Femur (tissue), 1 donor: ENCODE measurements at places on chromosomes 11 and 22.
A peak's percentile ranks its signal among the peaks of the same experiment; 100 is the strongest.

DNA sequence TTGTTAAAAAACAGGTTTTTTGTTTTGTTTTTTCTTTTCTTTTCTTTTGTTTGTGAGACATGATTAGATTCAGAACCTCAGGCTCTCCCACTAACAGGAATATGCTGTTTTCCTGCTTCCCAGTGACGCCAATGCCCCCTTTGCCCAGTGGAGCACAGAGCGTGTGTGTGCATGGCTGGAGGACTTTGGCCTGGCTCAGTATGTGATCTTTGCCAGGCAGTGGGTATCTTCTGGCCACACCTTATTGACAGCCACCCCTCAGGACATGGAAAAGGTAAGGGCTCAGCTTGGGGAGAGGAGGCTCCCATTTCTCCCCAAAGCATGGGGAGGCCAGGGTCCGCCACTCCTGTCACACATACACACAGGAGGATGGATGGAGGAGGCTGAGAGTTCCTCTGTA, 25.0 kb downstream of the CYB5R2 start:
- DNase-seq: no peak

GRCh38 chr11:130369141-130369691, 54.5 kb upstream of the ZBTB44 start:
- DNase-seq: peak; percentile 61

DNA sequence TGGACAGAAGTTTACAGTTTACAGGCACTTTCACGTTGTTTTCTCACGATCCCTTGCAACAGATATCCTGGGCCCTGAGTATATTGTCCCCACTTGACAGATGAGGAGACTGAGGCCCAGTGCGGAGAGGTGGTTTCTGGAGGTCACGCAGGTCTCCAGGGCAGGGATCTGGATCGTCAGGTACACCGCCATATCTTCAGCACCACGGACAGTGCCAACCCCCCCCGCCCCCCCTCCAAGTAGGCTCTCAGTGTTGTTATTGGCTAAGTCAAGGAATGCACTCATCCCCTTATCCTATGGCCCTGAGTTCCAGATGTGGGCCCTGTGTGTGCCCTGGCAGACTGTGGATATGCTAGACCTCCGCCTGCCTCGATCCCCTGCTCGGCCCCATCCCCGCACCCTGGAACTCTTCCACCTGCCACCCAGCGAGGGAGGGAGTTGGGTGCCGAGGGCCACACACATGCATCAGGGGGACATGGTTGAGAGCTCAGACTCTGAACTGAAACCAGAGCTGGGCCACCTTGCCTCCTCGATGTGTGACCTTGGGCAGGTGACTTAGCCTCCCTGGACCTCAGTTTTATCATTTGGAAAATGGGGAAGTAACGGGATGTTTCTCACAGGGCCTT, 37.5 kb downstream of the MPPED1 start:
- DNase-seq: no peak

- DNase-seq: peak; percentile 4
These were observed 103.3 kb upstream of the PARVA start for GRCh38 chr11:12274056-12274455.

- DNase-seq: no peak
These were observed 130.4 kb downstream of the TBC1D22A start for GRCh38 chr22:46892866-46893265.

DNA sequence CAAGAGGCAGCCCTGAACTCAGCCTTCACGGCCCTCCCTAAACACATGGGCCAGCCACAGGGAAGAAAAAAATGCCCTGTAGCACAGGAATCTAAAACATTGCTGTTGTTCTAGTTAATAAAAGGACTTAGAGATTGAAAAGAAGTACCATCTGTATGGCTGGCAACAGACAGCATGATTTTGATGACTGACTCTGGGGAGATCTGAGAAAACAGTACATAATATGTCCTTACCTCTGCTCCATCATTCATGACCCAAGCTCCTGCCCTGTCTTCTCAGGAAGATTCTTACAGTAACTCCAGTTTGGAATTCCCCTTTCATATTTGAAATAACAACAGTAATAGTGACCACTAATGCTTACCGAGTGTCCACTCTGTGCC, 244.2 kb downstream of the ETS1 start:
- no peak for DNase-seq

DNA sequence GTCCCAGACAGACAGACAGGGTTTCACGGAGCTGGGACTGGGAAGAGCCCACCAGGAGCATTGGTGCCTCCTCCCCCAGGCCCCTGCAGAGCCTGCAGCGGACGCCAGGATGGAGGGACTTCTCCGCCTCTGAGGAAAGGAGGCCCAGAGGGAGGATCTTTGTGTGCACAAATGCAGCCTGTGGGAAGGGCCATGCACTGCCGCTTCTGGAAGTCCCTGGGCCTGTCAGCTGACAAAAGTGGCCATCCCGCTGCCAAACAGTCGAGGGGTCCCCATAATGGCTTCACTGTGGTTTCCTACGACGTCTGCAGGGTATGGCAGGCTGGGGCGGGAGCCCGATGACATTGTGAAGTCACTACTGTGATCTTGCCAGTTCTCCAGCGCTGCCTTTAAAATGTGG, 73.8 kb downstream of the TP53I11 start:
- DNase-seq: no peak

GRCh38 chr22:37823134-37823985, at the start of gene GALR3:
Gene GALR3, plus strand, starts transcription at chr22:37823382. Its CDS starts 25 bp downstream, at chr22:37823407.
- DNase-seq: no peak

DNA sequence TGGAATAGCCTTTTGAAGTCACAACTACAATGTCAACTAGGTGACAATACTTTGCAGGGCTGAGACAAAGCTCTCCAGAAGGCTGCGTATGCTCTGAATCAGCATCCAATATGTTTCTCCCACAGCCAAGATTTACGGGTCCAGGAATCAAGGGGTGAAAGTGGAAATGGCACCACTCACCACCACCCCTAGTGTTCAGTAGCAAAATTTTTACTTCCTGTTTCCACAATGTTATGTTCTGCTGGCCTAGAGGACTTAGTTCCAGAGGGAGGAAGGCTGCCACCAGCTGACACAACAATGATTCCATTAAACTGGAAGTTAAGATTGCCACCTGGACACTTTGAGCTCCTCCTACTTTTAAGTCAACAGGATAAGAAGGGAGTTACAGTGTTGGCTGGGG, 68.5 kb upstream of the MPEG1 start:
- no peak for DNase-seq

DNA sequence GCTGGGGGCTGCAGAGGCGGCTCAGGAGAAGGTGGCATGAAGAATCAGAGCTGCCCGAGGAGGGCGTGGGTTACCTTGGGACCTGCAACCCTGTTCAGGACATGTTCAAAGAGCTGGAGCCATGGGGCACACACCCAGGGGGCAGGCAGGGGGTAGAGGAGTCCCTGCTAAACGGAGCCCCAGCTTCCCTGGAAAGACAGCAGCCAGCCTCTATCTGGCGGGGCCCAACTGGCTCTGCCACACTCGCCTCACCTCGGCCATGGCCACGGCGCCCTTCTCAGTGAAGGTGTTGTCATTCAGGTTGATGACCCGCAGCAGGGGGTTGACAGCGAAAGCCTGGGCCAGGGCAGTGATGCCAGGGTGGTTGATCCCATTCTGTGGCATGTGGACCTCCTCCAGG, 17.0 kb upstream of the CHADL start:
- DNase-seq: no peak

GRCh38 chr11:11027288-11027687, 169.4 kb upstream of the ZBED5 start:
- DNase-seq: no peak

GRCh38 chr11:45502226-45502545, 163.2 kb downstream of the CHST1 start:
- DNase-seq: no peak

DNA sequence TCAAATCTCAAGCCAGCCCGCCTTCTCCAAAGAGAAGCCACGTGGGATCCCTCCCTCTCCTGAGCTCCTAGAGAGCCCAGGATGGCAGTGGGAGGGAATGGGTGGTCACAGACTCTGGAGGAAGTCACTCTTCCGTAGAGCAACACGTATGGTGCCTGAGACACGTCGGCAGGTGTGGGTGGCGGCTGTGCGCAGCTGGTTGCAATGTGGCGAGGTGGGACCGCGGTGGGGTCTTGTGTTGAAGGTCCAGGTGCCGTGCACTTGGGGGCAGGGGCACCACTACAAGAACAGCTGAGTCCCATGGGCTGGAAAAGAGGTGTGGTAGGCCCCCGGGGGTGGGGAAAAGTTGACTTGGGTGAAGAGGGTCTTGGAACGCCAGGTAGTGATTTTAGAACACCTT, 13.4 kb upstream of the CCND1 start:
- no peak for DNase-seq

DNA sequence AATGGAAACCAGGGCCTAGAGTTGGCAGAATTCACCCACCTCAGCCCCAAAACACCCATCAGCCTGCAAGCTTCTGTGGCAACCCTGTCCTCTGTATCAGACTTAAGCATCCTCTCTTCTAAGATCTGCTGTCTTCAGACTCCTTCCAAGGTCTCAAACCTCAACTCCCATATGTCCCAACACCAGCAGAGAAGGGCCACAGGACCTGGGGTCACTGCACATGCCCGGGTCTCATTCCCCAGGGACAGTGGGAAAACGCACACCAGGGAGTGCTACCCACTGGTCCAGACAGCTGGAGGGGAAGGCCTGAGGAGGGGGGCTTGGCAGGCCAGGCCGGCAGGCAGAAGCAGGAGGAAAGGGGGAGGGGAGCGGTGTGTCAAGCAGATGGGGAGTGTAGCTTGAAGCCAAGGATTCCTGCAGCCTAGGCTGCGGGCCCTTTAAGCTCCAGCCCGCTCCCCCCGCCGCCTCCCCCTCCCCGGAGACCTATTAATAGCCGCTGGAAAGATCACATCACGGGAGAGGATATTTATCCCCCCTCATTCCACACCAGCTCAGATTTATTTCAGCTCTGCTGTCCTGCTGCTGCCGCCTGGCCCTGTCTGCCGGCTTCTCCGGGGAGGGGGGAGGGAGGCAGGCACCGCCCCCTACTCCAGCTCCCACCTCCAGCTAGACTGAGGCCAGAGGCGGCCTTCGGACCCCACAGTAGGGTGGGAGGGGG, 16.7 kb downstream of the BCL9L start:
- DNase-seq: peak; percentile 96

DNA sequence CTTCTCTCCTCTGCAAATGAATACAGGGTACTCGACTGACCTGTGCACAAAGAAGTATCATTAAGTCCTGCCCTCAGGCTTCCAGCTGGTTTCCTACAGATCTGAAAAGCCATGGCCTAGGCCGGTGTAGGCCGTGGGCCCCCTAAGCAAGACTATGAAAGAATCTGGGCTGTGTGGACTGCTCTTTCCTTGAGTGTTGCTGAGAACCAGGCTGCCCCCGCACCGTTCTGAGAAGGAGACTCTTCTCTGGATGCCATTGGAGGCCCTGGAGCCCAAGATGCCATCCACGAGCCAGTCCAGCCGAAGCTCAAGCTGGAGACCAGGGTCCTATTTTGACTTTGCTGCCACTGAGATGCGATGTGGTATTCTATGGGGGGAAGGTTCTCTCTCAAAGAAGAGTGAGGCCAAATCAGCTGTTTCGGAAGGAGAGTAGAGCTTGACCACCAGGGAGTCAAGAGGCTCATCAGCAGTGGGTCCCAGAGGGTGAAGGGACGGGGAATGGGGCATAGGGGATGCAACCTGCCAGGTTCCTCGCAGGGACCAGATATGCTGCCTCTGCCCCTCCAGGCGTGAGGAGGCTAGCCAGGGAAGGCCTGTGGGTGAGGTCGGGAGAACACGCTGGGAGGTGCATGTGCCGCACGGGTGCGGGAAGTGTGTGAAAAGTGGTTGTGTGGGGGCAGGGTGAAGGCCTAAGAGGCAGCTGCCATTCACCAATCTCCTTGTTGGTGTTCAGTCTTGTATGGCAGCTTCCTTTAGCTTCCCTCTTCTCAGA, 96.4 kb upstream of the B3GAT1 start:
- peak; percentile 2 for DNase-seq

DNA sequence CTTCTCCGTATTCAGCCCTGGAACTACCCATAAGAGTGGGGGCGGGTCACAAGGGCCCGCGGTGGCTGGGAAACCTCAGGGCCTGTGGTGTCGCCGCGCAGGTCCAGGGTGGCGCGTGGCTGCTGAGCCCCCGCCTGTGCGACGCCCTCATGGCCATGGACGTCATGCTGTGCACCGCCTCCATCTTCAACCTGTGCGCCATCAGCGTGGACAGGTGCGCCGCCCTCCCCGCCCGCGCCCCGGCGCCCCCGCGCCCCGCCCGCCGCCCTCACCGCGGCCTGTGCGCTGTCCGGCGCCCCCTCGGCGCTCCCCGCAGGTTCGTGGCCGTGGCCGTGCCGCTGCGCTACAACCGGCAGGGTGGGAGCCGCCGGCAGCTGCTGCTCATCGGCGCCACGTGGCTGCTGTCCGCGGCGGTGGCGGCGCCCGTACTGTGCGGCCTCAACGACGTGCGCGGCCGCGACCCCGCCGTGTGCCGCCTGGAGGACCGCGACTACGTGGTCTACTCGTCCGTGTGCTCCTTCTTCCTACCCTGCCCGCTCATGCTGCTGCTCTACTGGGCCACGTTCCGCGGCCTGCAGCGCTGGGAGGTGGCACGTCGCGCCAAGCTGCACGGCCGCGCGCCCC, 2.4 kb downstream of the DRD4 start:
- DNase-seq: no peak

GRCh38 chr11:94933223-94934130, 39.9 kb downstream of the CWC15 start:
- no peak for DNase-seq

- no peak for DNase-seq
These were observed 36.8 kb downstream of the WNT11 start for GRCh38 chr11:76169473-76169896.

GRCh38 chr11:2446590-2447252, 1.9 kb downstream of the KCNQ1 start:
- no peak for DNase-seq

GRCh38 chr11:67265633-67266448, 432 bp upstream of the GRK2 start:
- peak; percentile 87 for DNase-seq

- DNase-seq: no peak
These were observed 13.1 kb upstream of the CENATAC start for GRCh38 chr11:118984825-118985224.

DNA sequence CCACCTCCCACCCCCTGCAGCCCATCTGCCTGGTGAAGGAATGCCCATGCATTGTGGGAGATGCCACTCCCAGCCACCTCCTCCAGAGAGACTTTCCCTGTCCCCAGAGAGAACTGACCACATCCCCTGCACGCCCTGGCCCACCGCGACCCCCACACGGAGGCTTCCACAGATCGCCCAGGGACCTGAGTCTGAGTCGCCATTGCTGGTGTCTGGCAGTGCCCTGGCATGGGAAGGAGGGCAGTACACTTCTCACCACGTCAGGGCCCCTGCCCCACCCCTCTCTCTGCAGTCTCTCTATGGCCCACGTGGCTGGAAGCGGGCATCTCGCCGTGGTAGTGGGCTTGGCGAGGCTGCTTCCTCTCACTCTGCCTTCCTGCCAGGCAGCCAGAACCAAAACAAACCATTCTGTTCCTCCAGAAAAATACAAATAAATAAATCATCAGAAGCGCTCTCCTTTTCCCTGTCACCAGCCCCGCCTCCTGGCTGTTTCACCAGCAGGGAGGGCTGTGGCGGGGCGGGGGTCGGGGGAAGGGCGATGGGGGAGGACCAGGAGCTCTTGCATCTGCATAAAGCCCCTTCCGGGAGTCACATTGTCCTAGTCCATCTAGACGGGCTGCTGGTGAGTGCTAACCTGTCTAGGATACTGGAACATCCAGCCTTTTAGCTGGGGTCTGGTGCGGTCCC, 20.9 kb downstream of the SHISAL1 start:
- no peak for DNase-seq
